NCI-H526 (cell line): ENCODE measurements at places on chromosomes 7 and 10.

DNA sequence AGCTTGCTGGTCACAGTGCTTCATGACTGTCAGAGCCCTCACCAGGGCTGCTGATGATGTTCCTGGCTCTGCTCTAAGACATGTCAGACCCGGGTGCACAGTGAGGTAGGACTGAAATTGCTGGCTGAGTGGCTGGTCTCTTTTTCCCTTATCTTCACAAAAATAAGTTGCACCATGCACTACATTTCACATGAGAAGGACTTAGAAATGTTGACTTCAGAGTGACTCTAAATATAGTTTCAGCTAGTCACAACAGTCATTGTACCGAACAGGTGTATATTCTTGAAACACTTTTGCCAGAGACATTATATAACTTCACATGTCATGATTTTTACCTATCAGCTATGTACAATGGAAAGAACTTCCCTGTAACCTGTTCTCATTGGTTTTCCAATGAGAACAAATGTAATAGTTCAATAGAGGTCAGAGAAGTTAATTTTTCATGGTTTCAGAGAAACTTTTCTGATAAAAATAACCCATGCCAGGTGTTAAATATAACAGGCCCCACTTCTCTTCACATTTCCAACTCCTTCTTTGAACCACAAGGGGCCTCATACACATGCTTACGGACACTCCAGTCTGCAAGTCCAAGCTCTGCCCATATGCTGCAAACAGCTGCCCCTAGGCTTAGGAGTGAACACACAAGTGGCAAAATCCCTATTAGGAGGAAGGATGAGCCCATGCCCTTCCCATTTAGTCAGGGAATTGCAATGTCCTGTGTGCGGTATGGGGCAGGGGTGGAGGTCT lies 115.6 kb downstream of the CDK6 start:
- no peak for DNase-seq

DNA sequence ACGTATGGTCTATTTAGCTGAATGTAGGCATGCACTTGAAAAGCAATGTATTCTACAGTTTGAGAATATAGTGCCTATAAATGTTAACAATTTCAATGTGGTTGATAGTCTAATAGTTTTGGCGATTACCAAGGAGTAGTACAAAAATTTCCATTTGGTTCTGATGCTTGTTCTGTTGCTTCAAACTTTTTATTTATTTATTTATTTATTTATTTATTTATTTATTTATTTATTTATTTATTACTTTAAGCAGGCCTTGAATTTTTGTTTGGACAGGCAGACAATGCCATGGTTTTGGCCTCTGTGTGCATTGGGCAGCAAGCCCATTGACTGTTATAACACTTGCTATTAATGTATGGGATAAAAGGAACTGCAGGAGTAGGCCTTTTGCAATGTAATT lies 36.5 kb upstream of the MALRD1 start:
- DNase-seq: no peak

GRCh38 chr10:45473126-45473525 lies 99.1 kb downstream of the ALOX5 start:
- DNase-seq: no peak

GRCh38 chr10:56116684-56117083 lies 244.4 kb downstream of the ZWINT start:
- peak; percentile 27 for DNase-seq

- DNase-seq: no peak
These were observed 214.6 kb upstream of the TMEM72 start for GRCh38 chr10:44696496-44696895.

DNA sequence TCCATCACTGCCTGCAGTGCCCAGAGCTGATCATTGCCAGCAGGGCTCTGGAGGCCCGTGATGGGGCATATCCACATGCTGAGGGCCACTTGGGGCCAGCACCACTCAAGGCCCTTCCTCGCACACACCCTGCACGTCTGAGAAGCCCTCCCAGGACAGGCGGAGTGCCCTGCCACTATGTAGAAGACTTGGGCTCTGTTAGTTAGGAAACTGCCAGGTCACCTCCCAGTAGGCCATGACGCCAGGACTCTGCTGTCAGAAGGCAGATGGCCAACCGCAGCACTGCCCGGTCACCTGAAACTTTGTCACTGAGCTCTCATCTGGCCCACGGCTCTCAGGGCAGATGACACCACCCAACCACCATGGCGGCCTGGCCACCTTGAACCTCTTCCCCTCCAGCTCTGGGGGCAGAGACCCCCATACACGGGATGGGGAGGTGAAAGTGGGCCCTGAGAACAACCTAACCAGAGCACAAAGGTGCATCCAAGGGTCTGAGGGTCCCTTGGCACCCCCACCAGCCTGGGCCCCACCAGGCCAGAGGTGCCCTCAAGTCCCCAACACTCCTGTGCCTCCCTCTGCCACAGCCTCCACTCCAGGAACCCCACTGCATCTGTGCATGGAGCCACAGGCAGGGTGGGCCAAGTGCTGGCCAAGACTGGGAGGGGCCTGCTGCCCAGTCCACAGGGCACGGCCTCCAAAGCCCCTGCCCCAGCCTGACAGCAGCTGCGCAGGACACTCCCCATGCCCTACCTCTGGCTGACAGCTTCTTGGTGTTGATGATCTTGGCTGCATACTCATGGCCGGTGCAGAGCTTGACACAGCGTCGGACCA lies 41.8 kb downstream of the CAMK2B start:
- no peak for DNase-seq

DNA sequence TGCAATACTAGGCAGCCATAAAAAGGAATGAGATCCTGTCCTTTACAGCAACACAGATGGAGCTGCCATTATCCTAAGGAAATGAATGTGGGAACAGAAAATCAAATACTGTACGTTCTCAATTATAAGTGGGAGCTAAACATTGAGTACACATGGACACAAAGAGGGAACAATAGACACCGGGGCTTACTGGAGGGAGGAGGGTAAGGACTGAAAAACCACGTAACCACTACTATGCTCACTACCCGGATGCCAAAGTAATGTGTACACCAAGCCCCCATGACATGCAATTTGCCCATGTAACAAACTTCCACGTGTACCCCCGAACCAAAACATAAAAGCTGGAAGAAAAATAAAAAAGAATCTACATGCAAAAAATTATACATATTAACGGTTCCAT lies 587.0 kb downstream of the PARD3 start:
- DNase-seq: no peak

- no peak for DNase-seq
These were observed 109.6 kb upstream of the SP4 start for GRCh38 chr7:21317966-21318915.

DNA sequence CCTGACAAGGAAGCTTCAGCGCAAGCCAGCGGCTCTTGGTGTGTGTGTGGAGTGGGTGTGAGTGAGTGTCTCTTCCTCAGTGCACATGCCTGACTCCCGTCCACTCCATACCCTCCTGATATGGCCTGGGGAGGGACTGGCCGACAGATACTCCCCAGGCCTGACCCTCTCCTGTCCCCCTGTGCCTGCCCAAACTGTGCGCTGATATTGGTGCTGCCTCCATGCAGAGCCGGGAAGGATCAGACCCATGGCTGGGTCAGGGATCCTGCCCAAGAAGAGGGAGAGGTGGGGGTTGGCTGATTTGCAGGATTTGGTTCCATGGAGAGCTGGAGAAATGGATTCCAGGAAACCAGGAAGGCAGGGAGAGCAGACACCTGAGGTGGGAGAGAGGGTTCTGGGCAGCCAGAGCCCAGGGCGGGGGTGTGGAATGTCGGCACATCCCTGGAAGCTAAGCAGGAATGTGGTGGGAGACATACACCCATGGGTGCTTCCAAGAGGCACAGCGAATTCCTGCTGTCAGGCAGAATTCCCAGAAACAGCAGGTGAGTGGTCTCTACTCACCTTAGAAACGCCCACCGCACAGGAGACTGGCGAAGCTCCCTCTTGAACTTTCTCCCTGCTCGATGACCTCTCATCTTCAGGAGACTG lies 6.3 kb downstream of the CALML5 start:
- no peak for DNase-seq

GRCh38 chr7:2387897-2388636 lies 15.3 kb upstream of the CHST12 start:
- no peak for DNase-seq

GRCh38 chr10:78768876-78769275 lies 299.9 kb upstream of the ZMIZ1 start:
- DNase-seq: no peak

- DNase-seq: no peak
These were observed 2.8 kb downstream of the INHBA start for GRCh38 chr7:41700044-41700471.

- DNase-seq: no peak
These were observed 13.0 kb downstream of the DPY19L1 start for GRCh38 chr7:35024298-35024697.

DNA sequence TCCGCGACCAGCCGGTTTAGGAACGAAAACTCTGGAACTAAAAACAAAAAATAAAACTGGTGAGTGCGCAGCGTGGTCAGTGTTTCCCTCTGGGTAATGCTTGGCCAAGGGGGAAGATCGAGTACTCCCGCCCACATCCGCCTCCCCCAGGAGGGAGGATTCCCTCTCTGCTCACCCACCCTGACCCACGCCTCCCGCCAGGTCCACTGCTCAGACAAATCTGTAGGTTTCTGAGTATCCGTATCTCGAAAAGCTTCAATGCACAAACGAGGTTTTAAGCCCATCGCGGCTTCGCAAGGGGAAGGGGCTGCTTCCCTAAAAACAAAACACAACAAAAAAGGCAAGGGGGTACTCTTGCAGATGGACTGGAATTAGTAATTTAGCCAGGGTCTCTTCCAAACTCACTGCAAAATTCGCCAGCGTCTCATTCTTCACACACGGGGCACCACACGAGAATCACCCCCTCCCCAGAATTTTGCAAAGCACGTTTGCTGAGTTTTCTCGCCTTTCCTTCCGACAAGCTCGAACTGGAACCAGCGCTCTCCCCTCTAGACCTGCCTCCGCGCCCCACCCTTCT lies 75.2 kb downstream of the INSIG1 start:
- DNase-seq: no peak

DNA sequence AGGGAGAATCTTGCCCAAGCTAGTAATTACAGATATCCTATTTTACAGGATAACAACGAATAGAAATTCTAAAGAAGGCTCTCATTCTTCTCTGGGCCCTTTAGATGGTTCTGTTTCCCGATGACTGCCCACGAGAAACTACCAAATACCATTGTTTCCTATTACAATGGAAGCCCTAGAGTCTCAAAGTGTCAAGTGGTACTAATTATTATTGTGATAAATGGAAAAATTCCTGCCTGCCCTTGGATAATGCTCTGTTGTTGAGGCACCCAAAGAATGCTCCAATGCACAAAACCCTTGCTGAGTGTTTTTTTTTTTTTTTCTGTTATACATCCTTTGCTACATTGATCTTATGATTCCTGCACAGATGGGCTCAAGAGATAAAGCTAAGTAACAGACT lies 504.5 kb downstream of the XPNPEP1 start:
- no peak for DNase-seq

DNA sequence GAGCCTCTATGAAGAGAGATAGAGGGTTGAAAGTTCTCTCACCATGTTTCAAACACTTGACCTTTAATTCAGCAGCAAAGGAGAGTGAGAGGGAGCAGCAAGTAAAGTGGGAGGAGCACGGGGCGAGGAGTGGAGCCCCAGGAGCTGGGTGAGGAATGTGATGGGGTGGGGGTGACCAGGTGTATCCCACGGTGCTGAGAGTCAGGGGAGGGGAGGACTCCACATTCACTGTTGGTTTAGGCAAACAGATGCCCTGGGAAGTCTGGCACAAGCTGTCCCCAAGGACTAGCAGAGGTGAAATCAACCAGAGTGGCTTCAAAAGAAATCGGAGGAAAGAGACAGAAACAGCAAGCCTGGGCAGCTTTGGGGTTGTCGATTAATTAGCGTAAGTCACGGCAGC lies 101.8 kb upstream of the PITRM1 start:
- DNase-seq: no peak

DNA sequence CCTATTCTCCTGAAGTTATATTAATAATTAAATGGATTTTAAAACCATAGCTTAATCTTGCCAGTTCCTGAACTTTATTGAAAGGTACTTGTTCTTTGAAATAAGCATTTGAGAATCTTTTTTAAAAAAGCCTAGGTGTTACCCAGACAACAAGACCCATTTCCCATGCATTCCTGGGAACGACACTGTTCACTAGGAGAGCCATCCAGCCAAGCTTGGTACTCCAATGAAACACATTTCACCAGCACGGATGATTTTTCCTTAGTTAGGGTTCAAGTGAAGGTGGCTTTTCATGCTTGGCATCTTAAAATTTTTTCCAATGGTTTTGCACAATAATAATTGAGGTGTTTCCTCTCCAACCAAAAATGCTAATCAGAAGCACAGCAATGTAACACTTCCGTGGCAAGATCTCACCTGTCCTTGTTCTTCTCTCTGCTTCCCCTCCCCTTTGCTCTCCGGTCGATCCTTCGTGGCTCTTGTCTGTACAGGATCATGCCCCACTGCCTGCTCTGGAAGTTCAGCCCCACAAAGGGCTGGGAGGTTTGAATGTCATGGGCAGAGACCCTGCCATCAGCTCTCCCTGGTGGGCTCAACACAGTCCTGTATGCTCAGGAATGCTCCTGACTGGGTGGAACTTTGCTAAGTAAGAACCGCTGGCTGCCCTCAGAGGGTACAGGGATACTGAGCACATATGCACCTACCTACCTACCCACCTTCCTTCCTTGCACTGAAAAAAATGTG lies 69.7 kb upstream of the AQP1 start:
- DNase-seq: no peak

- peak; percentile 4 for DNase-seq
These were observed 28.8 kb upstream of the HECTD2 start for GRCh38 chr10:91381257-91381891.
